GF-D8 (cell line): ENCODE measurements at places on chromosomes 3 and 15.

DNA sequence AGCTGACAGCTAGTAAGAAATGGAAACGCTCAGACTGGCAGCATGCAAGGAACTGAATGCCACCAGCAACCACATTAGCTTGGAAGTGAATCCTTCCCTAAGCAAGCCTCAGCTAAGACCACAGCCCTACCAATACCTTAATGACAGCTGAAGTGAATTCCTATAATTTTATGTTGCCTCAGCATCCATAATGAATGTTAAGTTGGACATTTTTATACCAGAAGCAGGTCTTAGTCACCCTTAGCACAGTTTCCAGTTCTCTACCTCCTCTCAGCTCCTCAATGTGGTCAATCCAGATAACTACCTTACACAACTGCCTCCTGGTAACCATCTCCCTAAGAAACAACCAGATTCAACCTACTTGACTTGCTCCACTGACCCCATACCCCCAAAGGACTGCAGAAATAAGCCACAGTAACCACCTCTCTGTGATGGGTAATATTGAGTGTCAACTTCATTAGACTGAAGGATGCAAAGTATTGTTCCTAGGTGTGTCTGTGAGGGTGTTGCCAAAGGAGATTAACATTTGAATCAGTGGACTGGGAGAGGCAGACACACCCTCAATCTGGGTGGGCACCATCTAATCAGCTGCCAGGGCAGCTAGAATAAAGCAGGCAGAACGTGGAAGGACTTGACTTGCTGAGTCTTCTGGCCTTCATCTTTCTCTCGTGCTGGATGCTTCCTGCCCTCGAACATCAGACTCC, 33.5 kb downstream of the NEDD4 start:
- no peak for DNase-seq

GRCh38 chr3:137687181-137687879, 76.8 kb upstream of the SOX14 start:
- no peak for DNase-seq

DNA sequence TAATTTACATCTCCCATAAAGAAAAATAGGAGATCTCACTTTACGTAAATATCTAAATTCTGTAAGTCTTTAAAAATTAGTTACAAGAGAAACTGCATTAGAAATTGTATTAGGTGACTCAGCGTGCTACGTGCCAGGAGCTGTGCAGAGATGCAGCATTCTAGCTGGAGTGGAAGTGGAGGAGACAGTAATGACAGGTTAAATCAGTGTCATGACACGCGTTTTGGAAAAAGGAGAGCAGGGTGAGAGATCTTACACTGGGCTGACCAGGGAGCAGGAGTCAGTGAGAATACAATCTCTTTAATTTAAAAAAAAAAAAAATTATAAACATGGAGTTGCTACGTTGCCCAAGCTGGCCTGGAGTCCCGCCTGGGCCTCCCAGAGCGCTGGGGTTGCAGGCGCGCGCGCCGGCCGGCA, 635 bp downstream of the TUBGCP5 start:
- DNase-seq: no peak

- DNase-seq: no peak
Observed at GRCh38 chr15:31214864-31215489, 111.7 kb upstream of the KLF13 start.
